ENCODE measurements at places on chromosomes 6 and 20.

DNA sequence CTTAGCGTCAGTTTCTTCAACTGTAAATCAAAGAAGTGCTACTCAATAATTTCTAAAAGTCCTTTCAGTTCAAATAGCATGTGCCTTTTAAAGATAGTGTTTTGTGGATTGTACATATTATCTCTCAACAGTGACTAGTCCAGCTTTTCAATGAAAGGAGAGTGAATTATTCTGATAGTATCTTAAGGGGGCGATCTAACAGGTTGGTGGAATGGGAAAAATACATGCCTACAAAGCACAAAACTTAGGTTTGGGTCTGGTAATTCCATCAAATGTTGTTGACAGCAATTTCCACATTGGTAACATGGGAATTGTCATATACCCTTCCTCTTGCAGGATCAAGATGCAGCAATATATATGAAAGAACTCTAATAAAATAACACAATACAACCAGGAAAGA is 50.1 kb upstream of the HDGFL1 start:
- DNase-seq = no peak

DNA sequence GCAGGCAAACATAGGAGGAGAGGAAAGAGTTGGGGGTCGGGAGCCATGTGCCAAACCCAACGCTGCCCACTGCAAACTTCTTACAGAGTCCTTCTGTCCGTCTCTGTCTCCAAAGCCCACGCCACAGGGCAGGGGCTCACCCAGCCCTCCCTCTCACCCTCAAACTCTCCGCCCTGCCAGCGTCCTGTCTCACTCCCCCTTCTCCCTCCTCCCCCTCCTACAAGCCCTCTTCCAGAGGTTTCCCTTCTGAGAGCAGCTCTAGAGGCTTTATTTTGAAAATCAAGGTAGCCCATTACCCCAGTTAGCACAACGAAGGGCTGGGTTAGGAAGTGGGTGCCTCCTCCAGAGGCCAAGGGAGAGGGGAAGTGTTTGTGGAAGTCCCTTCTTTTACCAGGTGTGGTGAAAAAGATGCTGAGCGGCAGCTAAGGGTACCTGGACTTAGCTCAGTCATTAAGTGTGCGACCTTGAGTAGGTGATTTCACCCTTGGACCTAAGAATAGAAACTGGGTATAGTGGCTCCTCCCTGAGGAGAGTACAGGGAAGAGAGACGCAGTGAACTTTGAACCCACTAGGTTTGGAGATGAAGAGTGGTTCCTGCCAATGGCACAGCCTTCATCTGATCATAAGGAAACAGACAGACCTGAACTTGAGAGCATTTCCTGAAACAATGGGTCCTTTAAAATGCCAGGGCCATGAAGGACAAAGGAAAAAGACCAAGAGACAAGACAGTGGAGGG is 123.8 kb downstream of the BANF2 start:
- DNase-seq = no peak

DNA sequence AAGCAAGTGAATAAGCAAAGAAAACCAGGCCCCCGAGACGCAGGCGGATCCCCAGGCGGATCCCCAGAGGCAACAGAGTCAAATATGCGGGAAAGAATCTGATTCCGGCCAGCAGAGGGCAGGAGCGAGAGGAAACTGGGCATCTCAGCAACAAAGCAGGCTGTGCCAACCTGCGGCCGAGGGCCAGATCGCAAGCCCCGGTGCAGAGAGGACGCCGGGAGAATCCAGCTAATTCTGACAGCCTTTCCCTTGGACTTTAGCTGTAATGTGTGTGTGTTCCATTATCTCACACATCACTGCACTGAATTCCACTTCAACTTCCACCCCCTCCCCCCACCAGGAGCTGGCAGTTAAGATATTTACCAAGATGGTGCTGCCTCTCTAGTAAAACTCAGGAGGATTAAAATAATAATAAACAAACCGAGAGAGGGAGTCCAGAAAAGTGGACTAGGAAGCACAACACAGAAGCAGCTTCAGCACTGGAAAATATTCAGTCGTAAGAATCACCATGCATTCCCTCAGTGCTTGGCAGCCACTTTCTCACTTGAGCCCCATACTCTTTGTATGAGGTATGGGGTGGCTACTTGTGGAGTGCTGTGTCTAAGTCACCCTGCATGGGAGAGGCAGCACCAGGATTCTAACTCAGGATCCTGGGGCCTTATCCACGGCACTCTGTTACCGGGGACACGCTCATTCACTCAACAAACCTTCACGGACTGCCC is 66.2 kb upstream of the SNX9 start:
- DNase-seq = peak; percentile 80

- DNase-seq = no peak
Measured at GRCh38 chr20:57031867-57032355, 234.5 kb downstream of the BMP7 start.

DNA sequence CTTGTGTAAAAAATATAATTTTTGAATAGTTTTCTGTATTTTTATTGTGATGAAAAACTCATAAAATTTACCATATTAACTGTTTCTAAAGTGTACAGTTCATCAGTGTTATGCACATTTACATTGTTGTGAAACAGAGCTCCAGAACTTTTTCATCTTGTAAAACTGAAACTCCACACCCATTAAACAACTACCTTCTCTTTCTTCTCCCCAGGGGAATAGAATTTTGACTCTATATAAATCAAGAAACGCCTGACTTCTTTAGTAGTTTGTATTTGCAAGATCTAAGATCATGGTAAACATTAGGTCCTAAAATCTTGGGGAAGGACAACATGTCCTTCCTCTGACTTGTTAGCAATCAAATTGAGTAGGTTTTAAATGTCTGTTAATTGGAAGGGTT is 9.1 kb downstream of the ANKRD66 start:
- no peak for DNase-seq

- DNase-seq = no peak
Measured at GRCh38 chr20:32195581-32195980, 12.0 kb downstream of the PLAGL2 start.

DNA sequence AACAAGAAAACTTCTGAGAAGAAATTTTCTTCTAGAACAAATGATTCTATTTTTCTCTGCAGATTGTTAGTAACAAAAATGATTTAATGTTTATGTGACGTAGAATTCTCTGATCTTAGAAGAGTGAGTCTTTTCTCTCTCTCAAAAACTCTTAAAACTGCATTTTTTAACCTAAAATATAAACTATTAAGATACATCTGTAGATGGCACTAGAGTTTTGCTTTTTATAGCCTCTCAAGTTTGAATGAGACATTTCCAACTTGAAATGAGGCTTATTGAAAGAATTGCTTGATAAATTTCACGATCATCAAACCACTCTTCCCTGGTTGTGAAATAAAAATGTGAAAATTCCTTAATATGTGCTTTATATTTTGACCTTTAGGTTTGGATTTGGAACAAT is 53.8 kb downstream of the PHF3 start:
- no peak for DNase-seq

- no peak for DNase-seq
Measured at GRCh38 chr20:23437126-23437899, 2.2 kb upstream of the CSTL1 start.

- DNase-seq = no peak
Measured at GRCh38 chr20:19953606-19954005, 63.6 kb upstream of the NAA20 start.

DNA sequence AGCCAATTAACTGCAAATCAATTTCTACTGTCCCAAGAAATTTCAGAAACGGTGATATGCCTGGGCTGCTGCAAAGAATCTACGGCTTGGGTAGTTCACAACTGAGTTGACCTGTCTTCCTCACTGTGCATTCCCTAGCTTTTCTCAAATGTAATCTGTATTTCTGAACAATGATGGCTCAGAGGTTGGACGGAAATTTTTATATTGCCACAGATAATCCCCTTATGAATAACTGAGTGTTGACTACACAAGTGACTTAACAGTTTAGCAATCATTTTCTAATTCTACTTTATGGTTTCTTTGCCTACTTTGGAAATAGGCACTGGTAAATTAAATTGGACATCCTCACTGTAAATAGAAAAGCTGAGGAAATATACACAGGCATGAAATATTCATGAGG is 94.5 kb downstream of the ARHGAP18 start:
- no peak for DNase-seq

Data from SW 1271 (cell line).